GOT3 (cell line): ENCODE measurements at places on chromosomes 2 and 18.

DNA sequence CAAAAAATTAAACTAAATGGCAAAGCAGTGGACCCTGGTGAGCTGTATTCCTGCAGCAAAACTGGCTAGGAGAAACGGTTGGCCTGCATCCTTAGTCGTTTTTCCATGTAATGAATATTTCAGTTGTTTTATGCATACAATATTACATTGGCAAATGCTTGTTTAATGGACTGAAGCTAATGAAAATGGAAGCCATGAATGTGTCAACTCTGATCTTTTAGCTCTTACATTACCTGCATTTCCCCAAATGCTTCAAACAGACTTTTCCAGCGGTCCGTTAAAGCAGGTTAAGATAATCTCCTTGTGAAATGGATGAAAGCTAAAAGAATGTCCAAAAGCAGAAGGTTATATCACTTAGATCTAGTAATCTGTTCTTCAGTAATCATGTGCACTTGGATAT lies 686.3 kb upstream of the SETBP1 start:
- no peak for DNase-seq

GRCh38 chr2:28898048-28898447 lies 3.6 kb downstream of the WDR43 start:
- DNase-seq = no peak

DNA sequence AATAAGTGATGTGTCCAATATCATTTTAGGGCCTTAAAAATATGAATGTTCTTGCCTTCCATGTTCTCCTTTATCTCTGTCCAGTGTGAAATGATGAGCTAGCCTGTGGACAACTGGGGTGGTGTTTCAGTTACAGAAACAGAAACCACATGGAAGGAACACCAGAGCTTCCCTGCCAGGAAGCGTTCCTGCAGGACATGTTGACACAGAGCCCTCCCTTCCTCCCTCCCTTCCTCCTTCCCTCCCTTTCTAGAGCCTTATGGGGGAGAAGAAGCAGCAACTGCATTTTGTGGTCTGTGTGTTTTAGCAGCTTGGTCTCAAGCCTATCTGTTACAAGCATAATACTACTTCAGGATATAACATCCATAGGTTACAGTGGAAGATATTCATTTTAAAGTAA lies 539.7 kb upstream of the NETO1 start:
- DNase-seq = no peak

DNA sequence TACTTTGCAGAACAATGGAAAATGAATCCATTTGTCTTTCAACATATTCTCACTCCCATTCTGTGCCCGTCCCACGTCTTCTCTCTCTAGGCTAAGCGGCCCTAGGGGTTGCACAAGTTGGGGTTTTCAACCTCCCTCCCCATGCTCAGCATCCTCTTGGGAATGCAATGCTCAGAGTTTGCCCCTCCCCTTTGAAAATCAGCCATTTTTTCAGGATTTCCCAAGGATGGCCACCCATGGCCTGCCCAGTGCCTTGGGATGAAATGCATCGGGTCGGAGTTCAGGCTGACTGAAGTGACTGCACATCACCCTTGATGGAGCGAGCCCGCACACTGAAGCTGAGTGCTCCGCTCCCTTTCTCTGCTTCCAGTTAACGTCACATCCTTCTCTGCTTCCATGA lies 87.9 kb downstream of the TNS1 start:
- DNase-seq = no peak

- DNase-seq = no peak
These were observed 136.5 kb upstream of the HS6ST1 start for GRCh38 chr2:128454980-128455720.

DNA sequence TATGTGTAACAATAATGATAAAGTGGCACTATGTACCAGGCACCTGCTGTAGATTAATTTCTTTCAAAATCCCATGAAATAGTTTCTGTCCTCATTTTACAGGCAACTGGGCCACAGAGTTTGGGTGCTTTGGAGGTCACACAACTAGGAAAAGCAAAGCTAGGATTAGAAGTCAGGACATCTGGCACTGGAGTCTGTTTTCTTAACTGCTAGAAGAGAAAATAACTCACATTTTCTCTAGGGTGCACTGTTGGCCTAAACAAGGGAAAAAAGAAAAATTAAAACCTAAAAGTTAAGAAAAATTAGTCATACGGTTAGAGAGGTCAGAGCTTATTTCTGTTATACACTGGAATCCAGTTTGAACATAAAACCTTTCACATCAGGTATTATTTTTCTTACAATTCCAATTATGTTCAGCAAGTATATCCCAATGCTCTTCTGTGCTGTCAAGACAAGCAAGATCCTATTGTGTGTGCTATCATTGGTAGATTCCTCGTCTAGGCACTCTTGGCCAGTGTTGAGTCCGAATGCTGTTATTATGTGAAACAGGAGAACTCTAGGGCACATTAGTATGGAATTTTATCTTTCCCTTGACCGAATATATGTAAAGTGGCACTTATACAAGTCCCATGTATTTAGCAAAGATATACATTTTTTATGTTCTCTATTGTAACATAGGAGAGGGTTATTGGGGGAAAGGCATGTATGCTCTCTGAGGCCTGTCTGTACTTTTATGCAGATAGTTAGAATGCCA lies 1.5 kb upstream of the OSGEPL1 start:
- DNase-seq = no peak

- DNase-seq = no peak
These were observed 107.4 kb downstream of the OSBPL6 start for GRCh38 chr2:178301649-178302238.

DNA sequence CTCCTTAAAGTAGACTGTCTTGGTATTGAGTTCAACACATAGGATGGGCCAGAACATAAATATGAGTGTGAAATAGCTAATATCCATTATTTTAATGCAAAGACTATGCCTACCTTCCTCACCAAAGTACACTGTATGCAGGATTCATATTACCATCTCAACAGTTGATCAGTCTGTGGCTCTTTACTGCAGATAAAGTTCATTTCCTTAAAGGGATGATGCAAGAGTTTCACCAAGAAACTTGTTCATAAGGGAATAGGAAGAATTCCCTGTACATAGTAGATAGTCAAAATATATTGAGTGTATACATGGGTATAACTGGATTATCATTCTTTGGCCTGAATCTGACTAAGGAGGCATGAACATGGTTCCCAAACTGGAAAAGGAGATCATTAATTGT lies 35.0 kb downstream of the MARS2 start:
- DNase-seq = no peak

- no peak for DNase-seq
These were observed 262.0 kb downstream of the AFF3 start for GRCh38 chr2:99880148-99880963.

- DNase-seq = no peak
These were observed 110.6 kb downstream of the MRO start for GRCh38 chr18:50709193-50709592.

GRCh38 chr2:100397118-100397860 lies 20.2 kb downstream of the CHST10 start:
- no peak for DNase-seq

DNA sequence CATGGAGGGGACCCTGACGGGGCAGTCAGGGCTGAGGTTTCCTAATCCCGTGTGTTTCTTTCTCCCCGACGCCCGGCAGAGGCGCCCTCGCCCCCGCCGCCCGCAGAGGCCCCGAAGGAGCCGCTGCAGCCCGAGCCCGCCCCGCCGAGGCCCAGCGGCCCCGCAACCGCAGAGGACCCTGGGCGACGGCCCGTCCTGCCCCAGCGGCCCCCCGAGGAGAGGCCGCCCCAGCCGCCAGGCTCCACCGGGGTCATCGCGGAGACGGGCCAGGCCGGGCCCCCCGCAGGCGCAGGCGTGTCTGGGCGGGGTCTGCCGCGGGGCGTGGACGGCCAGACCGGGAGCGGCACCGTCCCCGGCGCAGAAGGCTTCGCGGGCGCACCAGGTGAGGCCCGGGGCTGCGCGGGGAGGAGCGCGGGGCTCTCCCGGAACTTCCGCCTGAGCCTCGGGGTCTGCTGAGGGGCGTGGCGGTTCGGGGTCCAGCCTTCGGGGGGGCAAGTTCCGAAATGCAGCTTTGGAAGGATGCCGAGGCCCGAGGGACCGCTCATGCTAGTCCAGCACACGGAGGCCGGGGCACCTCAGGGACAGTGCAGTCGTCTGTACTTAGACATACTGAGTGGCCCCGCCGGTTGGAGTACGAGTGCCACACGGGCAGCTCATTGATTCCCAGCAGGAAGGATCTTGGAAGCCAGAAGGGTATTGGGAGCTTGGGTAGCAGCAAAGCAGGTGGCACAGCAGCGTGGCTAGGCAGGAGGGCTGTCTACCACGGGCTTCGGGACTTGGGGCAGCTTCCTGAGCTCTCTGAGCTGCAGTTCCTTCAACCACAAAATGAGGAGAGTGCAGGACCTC lies 60.1 kb downstream of the EMILIN2 start:
- no peak for DNase-seq

DNA sequence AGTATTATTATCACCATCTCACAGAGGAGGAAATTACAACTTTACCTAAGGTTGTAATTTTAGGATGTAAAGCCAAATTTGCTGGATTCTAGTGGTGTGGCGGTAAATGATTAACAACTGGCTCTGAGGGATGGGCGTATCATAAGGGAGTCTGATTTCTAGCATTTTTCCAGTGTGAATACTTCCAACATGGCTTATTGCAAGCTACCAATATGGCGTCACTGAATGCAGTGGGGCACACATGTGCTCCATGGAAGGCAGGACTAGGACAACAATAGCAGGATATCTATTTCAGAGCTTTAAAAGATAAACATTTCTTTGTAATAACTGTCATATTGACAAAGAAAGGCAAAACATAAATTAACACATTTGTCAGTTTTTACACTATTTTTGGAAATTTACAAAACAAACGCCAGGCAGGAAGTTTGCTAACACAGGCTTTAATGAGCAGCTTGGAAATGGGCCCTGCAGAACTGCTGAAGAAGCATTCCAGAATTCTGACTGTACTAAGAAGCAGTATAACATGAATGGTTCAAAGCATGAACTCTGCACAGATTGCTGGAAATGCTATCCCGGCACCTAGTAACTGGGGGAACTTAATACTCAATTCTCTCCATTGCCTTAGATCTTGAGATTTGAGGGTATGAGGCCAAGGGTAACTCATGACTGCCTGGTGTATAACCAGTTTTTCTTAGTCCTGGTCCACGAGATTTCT lies 439.3 kb upstream of the MAP2 start:
- DNase-seq = no peak

GRCh38 chr2:95043300-95044093 lies 18.0 kb downstream of the MAL start:
- no peak for DNase-seq

- no peak for DNase-seq
These were observed 61.2 kb downstream of the KCNE4 start for GRCh38 chr2:223113161-223113560.

DNA sequence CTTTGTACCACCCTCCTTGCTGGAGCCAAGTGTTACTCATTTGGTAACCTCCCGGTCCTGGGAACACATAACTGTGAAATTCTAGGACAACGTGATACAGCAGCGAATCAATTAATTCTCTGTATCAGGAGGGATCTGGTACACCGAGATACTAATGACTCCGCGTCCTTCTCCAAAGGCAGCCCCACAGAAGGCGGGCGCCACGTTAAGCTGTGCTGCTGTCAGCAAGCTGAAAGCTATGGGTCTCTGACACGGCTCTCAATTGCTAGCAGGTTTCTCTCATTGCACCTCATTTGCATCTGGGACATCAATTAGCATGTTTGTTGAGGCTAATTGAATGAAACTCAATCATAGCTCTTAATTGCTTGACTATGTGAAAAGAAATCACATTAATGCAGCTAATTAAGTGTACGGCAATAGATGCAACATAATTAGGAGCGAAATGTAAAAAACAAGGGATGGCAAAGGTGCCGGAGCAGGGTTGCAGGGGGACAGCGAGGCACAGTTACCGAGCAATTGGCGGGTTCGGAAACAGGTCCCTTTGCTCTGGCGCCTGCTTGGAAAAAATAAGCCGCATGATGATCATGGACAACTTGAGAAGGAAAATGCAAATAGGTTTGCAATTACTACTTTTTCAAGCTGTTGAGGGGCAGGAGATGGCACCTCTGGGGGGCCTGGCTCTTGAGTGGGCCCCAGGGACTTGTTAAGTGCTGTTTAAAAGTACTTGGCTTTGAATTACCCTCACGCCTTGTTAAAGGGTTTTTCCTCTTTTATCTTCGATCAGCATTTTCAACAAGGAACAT lies 264.2 kb downstream of the GBX2 start:
- no peak for DNase-seq

- DNase-seq = no peak
These were observed 453.2 kb upstream of the PIK3C3 start for GRCh38 chr18:41501848-41502247.

GRCh38 chr2:46162329-46163097 lies 134.7 kb upstream of the EPAS1 start:
- DNase-seq = no peak

- no peak for DNase-seq
These were observed 107.4 kb upstream of the KCTD1 start for GRCh38 chr18:26655525-26656430.

DNA sequence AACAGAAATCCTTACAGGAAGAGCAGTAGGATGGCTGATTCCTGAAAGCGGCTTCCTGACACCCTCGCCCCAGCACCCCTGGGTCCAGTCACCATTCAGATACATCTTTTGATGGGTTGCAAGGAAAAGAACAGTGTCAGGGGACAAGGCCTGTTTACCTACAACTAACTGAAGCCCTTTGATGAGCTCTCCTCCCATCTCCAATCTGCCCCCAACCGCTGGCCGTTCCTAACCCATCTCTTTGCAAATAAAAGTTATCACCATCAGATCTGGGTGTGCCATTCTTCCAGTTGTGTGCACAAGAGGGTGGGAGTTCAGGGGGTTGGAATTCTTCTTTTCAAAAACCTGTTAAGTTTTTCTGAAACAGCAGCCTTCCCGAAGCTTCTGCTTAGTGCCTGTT lies 48.9 kb downstream of the ARL4C start:
- no peak for DNase-seq

GRCh38 chr2:161836664-161837063 lies 212.4 kb downstream of the SLC4A10 start:
- DNase-seq = no peak

GRCh38 chr2:2701813-2702212 lies 370.7 kb upstream of the MYT1L start:
- DNase-seq = no peak

DNA sequence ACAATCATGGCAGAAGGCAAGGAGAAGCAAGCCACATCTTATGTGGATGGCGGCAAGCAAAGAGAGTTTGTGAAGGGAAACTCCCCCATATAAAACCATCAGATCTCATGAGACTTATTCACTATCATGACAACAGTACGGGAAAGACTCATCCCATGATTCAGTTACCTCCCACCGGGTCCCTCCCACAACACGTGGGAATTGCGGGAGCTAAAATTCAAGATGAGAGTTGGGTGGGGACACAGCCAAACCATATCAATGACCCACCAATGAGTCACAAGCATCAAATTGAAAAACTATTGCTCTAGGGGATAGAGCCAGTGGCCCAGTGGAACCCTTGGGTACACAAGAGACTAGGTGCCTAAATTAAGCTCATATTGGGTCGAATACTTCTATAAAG lies 157.4 kb downstream of the FBXO15 start:
- no peak for DNase-seq

DNA sequence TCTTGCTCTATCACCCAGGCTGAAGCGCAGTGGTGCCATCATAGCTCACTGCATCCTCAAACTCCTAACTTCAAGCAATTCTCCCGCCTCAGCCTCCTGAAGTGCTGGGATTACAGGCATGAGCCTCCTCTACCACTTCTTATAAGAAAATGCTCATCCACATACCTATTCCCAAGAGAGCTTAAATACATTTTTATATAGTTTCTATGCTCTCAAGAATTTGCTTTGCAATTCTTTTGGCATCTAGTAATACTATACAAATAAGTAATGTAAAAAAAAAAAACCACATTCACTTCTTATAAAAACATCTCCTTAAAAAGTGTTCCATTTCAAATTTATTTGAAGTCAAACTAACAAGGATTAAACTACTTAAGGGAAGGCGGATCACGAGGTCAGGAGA lies 197.3 kb downstream of the DNAH7 start:
- no peak for DNase-seq
